ENCODE measurements at places on chromosomes 7 and 10.

DNA sequence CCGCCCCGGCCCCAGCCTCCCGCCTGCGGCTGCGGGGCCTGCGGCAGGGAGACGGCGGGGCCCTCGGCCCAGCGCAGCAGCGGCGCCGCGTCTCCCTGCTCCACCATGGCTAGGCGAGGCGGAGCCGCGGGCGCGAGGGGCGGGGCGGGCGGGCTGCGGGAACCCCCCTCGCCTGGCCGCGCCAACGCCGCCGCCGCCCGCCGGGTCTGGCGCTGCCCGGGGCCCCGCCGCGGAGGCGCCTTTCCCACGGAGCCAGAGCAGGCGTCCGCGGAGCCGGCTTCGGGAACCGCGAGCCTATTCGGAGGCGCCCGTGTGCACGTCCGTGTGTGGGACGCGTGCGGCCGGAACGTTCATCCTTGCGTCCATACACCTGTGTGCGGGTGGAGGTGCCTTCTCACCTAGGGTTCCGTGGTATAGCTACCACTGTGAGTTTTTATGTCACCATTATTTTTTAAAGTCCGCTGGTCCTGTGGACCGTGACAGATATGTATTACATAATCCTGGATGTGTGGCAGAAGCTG is at the start of gene DENND11:
Gene DENND11 (minus strand): TSS at position 120 of the 521 bp plus-strand sequence. CDS start 13 bp downstream, at position 107.
- DNase-seq: no peak

GRCh38 chr7:96636979-96637378 is 72.7 kb downstream of the SEM1 start:
- DNase-seq: no peak

GRCh38 chr10:51926337-51926736 is 226.9 kb upstream of the CSTF2T start:
- DNase-seq: no peak

GRCh38 chr7:106329971-106330733 is 45.4 kb upstream of the NAMPT start:
- no peak for DNase-seq

GRCh38 chr7:11175371-11175770 is 201.7 kb downstream of the PHF14 start:
- DNase-seq: no peak

DNA sequence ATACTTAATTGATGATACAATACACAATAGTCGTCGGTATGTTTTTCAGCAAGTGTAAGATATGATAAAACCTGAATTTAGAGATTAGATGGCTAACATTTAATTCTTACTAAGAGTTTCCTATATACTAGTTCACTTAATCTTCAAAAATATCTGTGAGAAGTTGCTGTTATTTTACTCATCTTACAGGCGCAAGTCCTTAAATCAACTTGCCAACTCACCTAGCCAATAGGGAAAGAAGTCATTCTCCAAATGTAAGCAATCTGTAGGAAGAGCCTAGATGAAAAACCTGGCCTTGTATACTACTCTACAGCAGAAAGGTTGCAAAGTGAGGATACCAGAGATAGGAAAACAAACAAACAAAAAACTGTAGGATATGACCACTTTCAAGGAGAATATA is 10.6 kb downstream of the CD36 start:
- no peak for DNase-seq

- no peak for DNase-seq
Measured at GRCh38 chr10:124157271-124157681, 63.9 kb upstream of the CHST15 start.

Data from muscle of arm (tissue), 14 donors.